ENCODE measurements at places on chromosomes 5 and 9.

DNA sequence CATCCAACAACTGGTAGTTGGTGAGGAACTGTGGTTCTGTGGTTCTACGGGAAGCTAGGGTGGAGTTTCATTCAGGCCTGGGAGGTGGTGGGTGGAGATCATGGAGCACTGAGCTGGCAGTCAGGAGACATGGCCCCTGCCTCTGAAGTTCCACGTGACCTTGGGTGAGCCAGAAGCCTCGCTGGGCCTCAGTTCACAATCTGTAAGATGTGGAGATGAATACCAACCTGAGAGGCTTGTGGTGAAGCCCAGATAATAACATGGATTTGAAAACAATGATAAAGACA lies 177.9 kb downstream of the MACROH2A1 start:
- no peak for DNase-seq

DNA sequence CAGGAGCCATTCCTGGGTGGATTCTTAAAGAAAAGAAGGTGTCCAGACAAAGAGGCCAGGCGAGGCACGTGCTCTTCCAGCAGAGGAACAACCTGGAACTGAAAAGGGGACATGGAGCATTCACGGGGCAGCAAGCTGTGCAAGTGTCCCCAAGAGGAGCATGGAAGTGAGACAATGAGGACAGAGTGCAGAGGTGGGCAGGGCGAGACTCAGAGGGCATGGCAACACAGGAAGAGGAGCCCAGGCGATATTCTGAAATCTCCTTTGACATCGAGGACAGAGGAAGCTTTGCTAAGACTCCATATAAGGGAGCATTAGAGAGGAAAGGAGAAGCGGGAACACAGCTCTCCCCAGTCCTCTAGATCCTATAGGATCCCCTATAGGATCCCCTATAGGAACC lies 29.4 kb upstream of the SPATA31E1 start:
- DNase-seq: no peak

- no peak for DNase-seq
These were observed 42.9 kb upstream of the F2RL1 start for GRCh38 chr5:76775921-76776320.

GRCh38 chr5:142290577-142291299 lies 34.1 kb downstream of the SPRY4 start:
- DNase-seq: peak; percentile 64

- no peak for DNase-seq
These were observed 102.2 kb upstream of the ITGA1 start for GRCh38 chr5:52685566-52685965.

DNA sequence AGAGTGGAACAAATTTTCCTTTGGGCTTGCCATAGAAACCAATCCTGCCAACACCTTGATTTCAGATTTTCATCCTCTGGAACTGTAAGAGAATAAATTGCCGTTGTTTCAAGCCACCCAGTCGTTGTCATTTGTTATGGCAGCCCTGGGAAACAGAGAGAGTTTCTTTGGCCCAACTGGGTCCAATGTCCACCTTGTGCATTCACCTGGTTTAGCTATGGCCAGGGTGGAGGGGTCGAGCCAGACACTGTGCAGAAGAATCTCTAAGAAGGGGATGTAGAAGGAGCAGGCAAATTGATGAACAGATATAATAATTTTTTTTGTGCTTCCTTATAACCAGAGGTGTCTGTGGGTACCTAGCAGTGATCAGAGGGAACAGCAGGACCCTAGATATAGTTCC lies 9.8 kb downstream of the KIF4B start:
- DNase-seq: no peak

DNA sequence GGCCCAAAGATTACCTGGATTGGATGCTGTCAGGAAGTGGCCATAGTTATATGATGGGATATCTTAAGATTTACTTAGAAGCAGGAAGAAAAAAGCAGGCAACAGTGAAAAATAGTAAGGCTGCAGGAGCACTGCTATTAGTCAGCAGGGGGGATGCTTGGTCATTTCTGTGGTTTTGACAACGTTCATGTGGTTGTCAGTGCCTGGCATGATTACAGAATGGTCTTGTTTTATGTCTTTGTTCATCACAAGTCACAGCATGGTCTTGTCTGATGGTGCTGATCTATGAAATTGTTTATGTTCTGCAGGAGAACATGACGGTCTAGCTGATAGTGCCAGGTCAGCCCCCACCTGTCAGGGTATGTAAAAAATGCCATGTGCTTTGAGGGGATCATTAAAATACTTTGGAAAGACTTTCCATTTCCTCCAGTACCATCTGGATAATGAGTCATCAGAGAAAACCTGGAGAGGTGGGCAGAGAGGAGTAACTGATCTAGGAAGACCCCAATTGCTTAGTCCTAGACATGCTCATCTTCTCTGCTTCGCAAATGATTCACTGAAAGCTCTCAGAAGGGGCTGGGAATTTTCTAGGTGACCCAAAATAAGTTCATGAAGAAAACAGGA lies 48.5 kb downstream of the PLGRKT start:
- DNase-seq: no peak

DNA sequence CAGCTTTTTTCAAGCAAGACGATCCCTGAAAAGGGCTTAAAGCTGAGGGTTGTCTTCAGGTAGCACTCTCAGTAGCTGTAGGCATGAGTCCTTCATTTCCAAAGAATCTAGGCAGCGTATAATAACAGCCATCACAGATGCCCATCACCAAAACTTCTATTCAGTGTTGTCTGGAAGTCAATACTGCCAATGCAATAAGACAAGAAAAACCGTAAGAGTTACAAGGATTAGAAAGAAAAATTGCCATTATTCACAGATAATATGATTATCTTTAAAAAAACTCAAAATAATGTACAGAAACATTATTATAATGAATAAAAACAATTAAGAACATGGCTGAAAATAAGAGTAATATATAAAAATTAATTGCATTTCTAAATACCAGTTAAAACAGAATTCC lies 208.2 kb upstream of the ADRA1B start:
- DNase-seq: no peak

DNA sequence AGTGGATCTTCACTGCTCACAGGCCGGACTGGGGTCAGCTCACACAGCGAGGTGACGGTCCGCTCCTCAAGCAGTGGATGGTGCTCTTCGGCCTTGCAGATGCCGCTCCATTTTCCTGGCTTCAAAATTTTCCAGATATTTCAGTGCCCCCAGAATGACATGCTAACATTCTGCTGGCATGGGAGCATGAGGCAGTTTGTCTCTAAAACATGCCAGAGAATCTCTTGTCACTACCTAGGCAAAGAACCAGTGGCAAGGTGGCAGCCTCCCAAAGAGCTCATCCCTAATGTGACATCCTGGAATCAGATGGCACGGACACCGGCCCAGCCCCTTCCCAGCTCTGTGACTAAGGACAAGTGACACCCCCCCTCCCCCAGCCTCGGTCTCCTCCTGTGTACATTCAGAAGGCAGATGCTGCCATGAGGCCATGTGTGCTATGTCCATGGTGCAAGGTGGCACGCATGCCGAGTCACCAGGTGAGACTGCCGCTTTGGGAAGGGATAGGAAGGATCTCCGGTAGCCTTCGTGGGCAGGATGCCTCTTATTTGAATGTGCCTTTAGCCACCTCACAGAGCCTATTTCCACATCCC lies 2.7 kb downstream of the S1PR3 start:
- no peak for DNase-seq

DNA sequence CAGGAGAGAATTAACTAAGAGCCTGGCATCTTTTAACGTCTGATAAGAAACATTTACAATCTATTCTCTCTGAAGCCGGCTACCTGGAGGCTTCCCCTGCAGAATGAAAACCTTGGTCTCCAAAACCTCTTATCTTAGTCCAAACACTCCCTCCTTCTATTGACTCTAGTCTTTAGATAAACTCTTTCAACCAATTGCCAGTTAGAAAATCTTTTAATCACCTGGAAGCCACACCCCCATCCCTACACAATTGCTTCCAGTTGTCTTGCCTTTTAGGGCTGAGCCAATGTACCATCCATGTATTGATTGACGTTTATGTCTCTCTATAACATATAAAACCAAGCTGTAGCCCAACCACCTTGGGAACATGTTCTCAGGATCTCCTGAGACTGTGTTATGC lies 1343.1 kb upstream of the C9orf72 start:
- DNase-seq: no peak

GRCh38 chr5:157978061-157978460 lies 119.1 kb upstream of the CLINT1 start:
- DNase-seq: no peak

- DNase-seq: no peak
These were observed 602.0 kb downstream of the EFNA5 start for GRCh38 chr5:107068782-107069181.

GRCh38 chr5:88388476-88389337 lies 120.1 kb upstream of the TMEM161B start:
- no peak for DNase-seq

- no peak for DNase-seq
These were observed 30.2 kb upstream of the CDKN2B start for GRCh38 chr9:22039258-22039657.
